ENCODE measurements at places on chromosomes 11 and 22.

DNA sequence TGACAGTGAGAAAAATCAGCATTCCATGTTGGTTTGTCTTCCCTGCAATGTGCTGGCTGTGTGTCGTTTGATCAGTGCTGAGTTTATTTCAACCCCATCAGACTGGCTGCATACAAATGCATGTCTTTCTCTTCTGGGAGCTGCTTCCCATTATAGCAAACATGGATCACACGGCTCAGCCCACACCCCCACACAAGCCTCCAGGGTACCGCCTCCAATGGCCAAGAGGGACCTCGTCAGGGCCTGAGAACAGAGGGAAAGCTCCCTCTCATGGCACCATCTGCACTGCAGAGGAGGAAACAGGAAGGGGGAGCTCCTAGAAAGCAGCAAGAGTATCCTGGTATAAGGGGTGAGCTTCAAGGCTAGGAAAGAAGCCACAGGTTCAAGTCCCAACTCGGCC is 214.2 kb downstream of the LARGE1 start:
- no peak for DNase-seq

DNA sequence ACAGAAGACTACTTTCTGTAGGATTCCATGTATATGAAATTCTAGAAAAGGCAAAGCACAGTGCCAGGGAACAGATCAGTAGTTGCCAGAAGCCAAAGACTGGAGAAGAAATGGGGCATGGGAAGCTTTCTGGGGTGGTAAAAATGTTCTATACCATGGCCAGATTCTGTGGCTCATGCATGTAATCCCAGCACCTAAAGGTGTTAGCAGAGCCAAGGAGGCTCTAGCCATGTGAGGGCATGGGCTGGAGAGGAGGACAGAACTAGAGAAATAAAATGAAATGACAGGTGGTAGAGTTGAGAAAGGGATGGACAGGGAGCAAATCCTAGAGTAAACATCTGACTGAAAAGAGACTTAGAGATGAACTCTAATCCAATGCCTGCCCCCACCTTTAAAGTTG is 26.9 kb upstream of the HMGXB4 start:
- no peak for DNase-seq

DNA sequence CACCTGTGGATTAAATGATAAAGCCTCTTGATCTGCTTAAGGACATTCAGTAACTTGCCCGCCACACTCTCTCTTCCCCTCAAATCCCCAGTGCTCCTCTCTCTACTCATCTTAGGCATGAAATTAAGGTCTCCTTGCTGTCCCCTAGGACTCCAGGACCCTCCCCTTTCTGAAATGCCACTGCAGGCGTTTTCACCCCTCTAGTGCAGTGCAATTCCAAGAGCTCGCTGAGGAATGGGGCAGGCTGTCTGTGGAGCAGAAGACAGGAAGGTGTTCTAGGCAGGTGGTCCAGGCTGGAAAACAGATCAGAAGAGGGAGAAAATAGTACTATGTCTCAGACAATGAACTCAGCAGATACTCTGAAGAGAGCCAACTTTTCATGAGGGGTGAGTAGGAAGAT is 55.8 kb upstream of the ARHGAP42 start:
- no peak for DNase-seq

- DNase-seq = no peak
Measured at GRCh38 chr11:103744496-103745153, 291.8 kb upstream of the DDI1 start.

- no peak for DNase-seq
Measured at GRCh38 chr11:108278546-108278945, 55.7 kb downstream of the ATM start.
